Activated naive CD4-positive, alpha-beta T cell (primary cell): ENCODE measurements at places on chromosomes 6 and 20.

GRCh38 chr6:642805-643204 lies 14.1 kb downstream of the HUS1B start:
- DNase-seq = no peak

- no peak for DNase-seq
Measured at GRCh38 chr20:19815553-19815991, 57.5 kb downstream of the RIN2 start.

- DNase-seq = no peak
Measured at GRCh38 chr20:45834797-45835161, 1.2 kb downstream of the SNX21 start.

GRCh38 chr20:56875052-56875659 lies 246.1 kb downstream of the TFAP2C start:
- no peak for DNase-seq

DNA sequence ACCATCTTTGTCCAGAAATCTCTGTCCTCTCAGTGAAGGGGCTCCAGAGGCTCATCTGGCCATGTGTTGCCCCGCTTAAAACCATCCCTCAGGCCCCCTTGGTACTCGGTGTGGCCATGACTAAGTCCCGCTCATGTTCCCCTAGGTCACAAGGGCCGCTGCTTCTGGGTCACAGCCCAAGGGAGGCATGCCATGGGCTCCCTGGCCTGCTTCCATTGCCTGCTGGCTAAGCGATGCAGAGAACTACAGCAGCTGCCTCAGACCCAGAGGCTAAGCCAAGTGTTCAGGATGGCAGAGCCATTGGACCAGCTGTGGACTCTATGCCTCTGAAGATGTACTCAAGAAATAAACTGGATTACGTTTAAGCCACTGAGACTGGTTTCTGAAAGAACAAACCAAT lies 95.5 kb downstream of the ZFP64 start:
- DNase-seq = no peak

- DNase-seq = no peak
Measured at GRCh38 chr6:14450578-14450977, 333.0 kb downstream of the CD83 start.

DNA sequence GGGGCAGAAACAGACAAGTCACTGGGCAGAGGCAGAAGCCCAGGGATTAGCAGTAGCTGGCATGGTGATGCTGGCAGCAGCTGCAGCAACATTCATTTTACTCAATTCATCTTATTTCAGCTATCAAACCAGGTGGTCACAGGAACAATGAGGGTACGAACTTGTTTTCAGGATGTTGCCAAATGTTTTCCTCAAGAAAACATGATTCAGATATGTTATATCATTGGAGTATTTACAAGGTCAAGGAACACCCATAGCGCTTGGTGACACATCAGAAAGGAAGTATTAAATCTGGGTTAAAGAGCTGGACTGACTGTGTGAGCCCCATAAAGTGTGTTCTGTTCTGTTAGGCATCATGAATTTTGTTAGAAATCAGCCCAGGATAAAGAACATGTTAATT lies 456.9 kb upstream of the ID4 start:
- no peak for DNase-seq

DNA sequence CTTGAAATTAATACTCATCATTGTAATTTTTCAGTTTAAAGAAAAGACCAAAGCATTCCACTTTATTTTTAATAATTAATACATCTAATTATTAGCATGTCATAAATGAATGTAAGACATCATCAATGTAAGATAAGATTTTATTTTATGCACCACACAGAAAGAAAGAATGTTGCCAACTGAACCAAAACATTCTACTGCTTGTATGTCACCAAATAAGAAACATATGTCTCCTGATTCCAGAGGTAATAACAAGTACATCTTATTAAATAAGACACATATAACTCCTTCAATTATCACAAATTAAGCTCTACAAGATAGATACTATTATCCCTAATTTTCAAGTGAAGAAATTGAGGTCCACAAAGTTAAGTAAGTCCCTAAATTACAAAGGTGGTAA lies 189.5 kb downstream of the GMDS start:
- DNase-seq = no peak

- no peak for DNase-seq
Measured at GRCh38 chr6:148401571-148401970, 58.9 kb downstream of the SASH1 start.

- no peak for DNase-seq
Measured at GRCh38 chr6:22631091-22631490, 61.7 kb downstream of the HDGFL1 start.

DNA sequence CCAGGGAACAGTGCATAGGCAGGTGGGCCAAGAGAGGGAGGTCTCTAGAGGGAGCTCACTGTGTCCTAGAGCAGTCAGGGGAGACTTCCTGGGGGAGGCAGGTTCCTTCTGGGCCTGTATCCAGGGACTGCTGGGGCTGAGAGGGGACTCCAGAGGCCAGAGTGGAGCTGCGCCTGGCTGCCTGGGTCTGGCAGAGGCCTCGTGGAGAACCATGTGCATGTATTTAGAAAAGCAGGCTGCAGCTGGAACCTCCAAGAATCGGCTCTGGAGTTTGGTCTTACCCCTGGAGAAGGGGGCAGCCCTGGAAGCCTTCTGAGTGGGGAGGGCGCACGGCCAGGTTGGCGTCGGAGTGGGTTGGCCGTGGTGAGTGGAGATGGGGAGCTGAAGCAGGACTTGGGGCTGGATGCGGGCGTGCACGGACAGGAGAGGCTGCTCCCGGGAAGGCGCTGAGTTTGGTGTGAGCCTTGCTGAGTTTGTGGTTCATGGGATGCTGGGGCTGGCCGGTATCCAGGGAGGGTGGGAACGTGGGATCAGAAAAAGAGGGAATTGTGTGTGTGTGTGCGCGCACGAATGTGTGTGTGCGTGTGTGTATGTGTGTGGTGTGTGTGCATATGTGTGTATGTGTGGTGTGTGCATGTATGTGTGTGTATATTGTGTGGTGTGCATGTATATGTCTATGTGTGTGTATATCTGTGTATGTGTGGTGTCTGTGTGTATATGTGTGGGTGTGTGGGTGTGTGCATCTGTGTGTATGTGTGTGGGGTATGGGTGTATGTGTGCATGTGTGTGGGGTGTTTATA lies 10.8 kb downstream of the VSTM2L start:
- no peak for DNase-seq

DNA sequence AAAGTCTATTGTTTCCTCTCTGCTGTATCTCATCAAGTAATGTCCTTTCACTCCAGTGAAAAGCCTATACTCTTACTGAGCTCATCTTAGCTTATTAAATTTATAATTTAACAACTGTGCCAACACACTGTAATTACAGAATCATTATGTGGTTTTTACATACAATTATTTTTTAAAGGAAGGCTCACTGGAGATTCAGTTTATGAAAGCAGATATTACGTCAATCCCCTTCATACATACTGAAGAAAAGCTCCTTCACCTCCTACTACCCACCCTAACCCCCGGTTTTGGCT lies 28.1 kb downstream of the ARHGAP18 start:
- DNase-seq = no peak

- DNase-seq = no peak
Measured at GRCh38 chr20:54013471-54013870, 56.9 kb downstream of the BCAS1 start.

- DNase-seq = no peak
Measured at GRCh38 chr6:3884007-3884745, 35.0 kb downstream of the FAM50B start.

DNA sequence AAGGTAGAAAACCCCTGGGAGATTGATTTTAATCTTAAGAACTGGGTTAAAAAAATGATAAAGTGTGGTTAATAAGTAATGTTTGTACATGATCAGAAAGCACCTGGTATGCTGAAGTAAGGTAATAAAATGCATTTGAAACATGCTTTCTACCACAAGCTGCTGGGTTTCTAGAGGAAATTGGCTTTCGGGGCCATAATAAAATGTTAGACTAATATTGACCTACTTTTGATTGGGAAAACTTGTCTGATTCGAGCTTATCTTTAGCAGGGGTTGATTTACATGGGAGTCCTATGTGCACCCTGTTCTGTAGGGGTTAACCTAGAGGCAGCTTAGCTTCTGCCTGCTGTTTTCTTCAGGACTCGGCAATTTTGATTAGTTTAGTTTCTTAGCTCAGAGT lies 50.5 kb downstream of the CRYBG1 start:
- no peak for DNase-seq

- DNase-seq = peak; percentile 31
Measured at GRCh38 chr6:166258854-166259276, 49.3 kb downstream of the PRR18 start.

DNA sequence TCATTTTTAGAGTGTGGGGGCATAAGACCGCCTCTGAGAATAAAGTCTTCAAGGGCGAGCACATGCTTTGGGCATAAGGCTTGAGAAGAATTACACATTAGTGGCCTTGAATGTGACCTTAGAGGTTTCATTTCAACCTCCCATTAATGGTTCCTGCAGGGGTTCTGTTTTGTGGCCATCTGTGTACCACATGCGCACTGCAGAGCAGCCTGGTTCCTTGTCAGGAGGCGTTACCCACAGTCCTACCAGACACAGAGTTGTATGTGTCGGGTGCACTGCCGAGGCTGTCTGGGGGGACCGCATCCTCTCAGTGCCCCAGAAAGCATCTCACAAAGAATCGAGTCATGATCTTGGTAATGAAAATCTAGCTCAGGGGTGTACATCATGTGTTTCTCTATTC lies 115.7 kb downstream of the B3GAT2 start:
- no peak for DNase-seq

GRCh38 chr20:50563133-50563944 lies 53.2 kb downstream of the PTPN1 start:
- DNase-seq = no peak

- DNase-seq = no peak
Measured at GRCh38 chr6:141988954-141989705, 143.6 kb upstream of the GJE1 start.

GRCh38 chr6:75143191-75143590 lies 62.7 kb downstream of the COL12A1 start:
- no peak for DNase-seq

GRCh38 chr6:157995458-157995857 lies 13.8 kb downstream of the SYNJ2 start:
- no peak for DNase-seq

GRCh38 chr20:33132513-33133372 lies 35.2 kb upstream of the BPIFA2 start:
- DNase-seq = no peak

DNA sequence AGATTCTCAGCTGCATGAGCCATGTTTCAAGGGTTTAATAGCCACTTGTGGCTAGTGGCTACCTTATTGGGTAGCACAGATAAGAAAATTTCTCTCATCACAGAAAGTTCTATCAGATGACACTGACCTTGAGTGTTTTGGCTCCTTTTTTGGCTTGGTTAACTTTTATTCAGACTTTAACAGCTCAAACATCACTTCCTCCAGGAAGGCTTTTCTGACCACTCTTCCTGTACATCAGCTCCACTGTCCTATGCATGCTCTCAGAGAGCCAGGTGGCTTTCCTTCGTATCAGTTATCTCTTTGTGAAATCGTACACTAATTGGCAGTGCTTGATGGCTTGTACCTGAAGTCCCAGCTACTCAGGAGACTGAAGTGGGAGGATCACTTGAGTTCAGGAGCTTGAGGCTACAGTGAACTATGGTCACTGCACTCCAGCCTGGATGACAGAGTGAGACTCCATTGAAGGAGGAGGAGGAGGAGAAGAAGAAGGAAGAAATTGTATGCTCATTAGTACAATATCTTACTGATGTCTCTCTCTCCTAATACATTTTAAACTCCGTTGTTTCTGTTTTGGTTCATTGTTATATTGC lies 10.7 kb downstream of the MAFB start:
- DNase-seq = no peak
